ENCODE measurements at places on chromosomes 4 and X.

DNA sequence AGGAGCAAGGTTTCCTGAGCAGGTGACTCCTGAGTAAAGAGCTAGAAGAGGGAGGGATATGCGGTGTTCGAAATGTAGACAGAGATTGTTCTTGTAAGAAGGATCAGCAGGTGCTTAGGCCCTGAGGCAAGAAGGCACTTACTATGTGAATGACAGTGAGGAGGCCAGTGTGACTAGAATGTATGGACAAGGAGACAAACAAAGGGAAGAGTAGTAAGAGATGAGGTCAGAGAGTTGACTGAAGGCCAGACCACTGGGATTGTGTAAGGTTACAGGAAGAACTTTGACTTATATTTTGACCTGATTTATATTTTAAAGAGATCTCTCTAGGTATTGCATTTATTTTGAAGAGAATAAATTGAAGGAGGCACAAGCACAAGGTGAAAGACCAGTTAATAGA, 118.4 kb upstream of the ENPEP start:
- DNase-seq: no peak

GRCh38 chrX:10327651-10328050, 170.9 kb downstream of the CLCN4 start:
- DNase-seq: no peak

DNA sequence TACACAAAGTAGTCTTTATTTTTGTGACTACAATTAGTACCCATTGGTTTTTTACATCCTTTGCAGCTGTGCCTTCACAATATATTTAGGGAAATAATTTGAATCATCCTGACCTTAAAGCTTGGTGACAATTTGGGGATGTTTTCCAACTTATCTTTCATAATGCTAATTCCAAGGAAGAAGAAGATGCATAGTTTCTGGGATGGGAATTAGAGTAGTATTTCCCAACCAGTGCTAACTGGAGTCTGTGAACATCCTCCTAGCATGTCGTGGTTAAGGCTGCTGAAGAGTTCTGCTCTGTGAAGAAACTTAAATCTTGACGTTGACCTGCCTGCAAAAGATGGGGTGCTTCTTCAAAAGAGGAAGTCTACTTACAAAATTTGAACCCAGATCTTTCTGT, 173.5 kb downstream of the ANK2 start:
- no peak for DNase-seq

DNA sequence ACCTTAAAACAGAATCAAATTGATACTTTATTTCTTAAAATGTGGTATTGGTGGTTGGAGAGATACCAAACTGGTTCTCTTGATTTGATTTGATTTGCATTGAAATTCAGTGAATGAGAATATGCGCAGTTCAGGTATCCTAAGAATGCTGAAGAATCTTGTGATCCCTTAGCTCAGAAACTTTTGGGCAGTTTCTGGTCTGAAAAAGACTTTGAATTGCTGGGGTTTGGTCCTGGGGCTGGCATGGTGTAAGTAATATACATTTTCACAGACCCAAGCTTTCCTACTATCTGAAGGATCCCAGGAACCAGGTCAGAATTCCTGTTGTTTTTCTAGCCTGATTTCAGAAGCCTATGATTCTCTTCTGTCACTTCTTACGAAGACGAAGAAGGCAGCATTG, 6.6 kb downstream of the RAB33B start:
- no peak for DNase-seq

DNA sequence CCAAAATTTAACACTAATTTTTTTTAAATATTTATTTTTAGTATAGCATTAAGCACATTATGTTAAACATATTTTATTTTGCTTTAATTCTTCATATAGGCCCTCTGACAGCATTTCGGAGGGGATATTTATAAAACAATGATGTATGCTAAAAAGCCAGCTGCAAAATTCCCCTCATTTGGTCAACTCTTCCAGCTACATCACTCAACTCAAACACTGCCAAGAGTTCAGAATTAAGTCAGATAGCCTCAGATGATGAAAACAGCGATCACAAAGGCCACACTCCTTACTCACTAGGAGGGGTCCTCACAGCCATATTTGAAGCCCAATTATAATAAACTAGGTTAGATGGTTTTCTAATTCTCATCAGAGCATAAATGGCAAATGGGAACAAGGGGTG, 146.6 kb downstream of the ADAMTS3 start:
- DNase-seq: no peak

DNA sequence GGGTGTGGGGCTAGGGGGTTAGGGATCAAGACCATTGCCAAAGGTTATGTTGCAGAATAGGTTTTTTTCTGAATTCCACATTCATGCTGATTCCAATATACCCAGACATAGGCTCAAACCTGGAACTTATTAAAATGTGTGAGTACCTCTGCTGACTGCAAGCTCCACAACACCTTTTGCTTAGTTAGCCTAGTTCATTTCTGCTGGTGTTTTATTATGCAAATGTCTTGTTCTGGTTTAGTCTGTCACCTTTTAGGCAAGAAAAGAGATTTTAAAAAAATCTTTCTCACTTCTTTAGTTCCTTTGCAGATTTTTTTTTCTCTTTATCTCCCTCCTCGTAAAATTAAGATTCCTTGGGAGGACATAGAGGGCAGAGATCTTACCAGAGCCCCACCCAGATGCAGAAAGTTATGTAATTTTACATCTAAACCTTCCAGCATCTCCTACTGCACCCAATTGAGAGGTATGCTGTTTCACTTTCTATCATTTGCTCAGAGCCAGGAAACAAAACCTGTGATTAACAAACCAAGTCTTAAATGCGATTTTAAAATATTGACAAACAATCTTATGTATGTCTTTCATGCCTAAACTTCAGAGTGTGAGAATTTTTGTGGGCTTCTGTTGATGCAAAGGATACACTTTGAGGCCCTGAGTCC, 190.7 kb upstream of the CLNK start:
- no peak for DNase-seq

DNA sequence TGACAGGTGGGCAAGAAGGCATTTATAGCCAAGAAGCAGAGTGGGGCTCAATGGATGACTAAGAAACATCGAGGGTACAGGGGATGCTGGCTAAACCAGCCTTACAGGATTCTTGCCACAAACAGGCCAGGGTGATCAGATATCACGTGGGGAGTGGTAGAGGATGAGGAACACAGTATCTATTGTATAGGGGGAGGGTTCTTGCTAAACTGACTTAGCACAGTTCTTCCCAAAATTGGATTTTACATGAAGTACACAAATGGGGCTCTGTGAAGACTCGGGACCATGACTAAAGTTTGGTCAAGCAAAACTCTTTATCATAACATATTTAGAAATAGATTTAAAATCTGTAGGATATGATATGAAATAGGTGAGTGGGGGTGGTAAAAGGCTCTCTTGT, 144.0 kb upstream of the ATOH1 start:
- no peak for DNase-seq

- no peak for DNase-seq
Measured at GRCh38 chr4:176432811-176433540, 113.2 kb downstream of the SPCS3 start.

DNA sequence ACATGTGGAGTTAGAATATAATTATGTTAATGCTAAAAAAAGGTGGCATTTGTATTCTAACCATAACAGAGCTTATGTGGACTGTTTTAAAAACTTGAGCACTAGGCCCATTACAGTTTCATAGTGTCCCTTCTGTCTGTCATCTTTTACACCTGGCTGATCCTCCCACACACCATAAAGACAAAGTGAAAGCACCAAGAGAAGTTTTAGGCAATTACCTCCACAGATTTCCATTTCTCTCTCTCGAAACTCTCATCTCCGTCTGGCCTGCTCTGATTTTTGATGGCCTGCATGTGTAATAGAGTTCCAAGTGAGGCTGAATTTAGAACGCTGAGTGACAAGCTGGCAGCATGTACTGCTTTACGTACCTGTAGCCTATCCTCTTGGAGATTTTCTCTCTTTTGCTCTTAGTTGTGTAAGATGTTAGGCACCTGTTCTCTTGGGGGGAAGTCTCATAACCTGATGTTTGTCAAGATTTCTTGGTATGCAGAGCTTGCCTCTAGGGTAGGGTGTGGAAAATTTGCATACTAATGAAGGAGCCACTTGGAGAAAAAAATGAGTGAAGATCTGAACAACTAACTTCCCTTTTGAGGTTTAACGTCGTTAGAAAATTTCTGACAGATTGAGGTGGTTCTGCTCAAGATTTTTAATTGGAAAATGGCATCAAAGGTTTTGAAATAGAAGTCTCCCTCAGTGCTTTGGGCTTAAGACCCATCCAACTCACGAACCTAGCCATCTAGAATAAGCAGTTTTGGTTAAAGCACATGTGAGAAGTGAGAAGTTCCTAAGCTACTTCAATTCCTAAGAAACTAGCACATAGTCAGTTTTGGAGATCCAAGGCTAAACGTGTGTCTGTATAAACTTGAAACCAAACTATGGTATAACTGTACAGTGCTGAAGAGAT, 57.6 kb upstream of the RAP1GDS1 start:
- no peak for DNase-seq

DNA sequence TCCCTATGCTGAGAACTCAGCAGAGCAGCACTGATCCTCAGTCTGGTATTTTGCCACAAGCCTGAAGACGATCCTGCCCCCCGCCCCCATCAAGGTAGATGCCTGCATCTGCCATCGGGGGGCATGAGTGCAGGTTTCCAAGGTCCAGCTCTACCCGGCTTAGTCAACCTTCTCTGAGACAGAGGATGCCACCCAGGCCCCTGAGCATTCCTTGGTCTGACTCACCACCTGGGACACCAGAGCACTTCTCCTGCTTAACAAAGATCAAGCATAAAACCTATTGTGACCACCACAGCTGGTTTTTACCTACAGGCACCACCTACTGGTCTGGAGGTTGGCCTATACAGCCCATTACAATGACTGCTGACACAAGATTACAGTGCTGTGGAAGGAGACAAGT, 1168.1 kb downstream of the PCDH19 start:
- no peak for DNase-seq

DNA sequence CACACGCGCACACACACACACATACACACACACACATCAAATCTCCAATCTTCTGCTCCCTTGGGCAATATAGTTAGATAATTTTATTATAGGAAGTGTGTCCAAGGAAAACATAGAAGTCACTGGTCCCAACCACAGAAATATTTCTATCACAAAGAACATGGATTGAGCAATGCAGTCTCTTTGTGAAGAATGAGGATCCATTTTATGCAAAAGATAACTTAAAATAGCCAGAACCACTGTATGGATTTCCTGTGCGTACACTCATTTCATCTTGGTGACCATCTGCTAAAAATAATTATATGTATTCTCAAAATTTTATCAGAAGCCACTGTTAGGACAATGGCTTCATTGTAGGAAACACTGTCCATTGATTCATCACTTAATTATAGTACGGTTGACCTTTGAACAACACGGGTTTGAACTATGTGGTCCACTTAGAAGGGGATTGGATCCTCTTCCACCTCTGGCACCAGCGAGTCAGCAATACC, 169.6 kb upstream of the MXRA5 start:
- no peak for DNase-seq
